ENCODE measurements at places on chromosomes 7 and 10. TPM values are rescaled to one million over a fixed set of nuclear protein-coding genes. Genes with fewer than 3 reads are reported as not detected.
A peak's percentile ranks its signal among the peaks of the same experiment; 100 is the strongest.

- H3K4me3 ChIP-seq, result no peak overlapping the region
- no peak overlapping the region for H3K27ac ChIP-seq
- H3K36me3 ChIP-seq, result no peaks in the 10 kb centered on the region
- no peak for DNase-seq
- H3K27me3 ChIP-seq, result no peaks in the 10 kb centered on the region
Measured at GRCh38 chr10:116708391-116708821, 34.0 kb downstream of the HSPA12A start.

GRCh38 chr10:123191886-123192285 lies 37.7 kb downstream of the BUB3 start:
- H3K36me3 ChIP-seq, result no peaks in the 10 kb centered on the region
- no peaks in the 10 kb centered on the region for H3K4me1 ChIP-seq
- no peak overlapping the region for H3K4me3 ChIP-seq
- H3K27me3 ChIP-seq, result no peaks in the 10 kb centered on the region
- no peak for DNase-seq

DNA sequence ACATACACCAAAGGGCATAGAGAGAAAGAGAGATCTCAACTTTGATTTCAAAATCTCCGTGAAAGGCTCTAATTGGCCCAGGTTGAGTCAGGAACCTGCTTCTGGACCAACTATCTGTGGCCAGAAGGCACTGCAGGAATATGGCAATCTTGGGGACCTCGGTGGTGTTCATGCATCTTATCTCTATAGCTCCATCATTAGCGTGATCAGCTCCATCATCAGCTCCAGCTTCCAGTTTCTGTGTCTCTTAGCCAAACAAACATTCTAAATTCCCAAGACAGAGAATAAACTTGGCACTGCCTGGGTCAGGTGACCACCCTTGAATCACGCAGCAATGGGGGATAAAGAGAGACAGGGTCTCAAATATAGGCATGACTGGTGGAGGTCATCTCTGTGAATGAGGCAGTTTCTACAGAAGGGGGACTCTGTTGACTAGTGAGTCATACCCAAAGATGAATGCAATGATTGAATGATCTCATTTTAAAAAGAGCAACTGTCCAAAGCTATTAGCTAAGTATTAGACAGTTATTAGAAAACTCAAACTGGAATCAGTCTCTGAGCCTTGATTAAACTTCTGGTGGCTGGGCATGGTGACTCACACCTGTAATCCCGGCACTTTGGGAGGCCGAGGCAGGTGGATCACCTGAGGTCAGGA lies 5.4 kb upstream of the NRF1 start:
- no peak overlapping the region for H3K27ac ChIP-seq
- no peaks in the 10 kb centered on the region for H3K27me3 ChIP-seq
- no peak overlapping the region for H3K4me3 ChIP-seq

DNA sequence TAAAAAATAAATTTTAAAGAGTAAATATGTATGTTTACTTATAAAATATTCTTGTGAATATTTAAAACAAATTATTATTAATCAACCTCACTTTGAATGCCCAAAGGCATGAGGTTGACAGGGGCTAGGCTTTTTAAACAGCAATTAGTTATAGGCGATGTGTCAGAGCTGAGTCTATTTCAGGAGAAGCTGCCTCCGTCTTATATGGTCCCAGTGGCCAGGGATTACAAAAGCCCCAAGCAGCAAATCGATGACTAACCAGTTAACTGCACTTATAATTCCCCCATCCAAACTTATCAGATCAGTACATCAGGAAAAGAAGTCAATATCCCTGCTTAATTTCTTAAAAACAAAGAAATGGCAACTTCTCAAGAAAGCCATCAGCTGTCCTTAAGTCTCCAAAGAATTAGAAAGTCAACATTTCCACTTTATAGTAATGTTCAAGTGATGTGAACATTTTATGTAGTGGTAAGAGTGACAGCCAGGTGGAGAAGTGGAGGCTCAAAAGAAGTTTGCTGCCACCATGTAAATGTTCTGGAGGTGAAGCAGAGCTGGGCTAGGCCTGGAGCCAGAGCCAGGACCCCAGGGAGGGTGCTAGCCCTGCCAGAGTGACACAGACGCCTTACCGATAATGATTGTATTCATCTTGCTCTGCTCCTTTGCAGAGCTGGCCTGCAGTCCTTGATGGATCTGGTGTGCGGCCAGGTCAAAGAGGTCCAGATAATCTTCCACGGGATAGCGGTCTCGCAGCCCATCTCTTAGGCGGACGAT lies 51.5 kb downstream of the CHST15 start:
- H3K36me3 ChIP-seq, result no peaks in the 10 kb centered on the region
- DNase-seq, result no peak
- no peak overlapping the region for H3K4me3 ChIP-seq
- H3K27me3 ChIP-seq, result no peaks in the 10 kb centered on the region

DNA sequence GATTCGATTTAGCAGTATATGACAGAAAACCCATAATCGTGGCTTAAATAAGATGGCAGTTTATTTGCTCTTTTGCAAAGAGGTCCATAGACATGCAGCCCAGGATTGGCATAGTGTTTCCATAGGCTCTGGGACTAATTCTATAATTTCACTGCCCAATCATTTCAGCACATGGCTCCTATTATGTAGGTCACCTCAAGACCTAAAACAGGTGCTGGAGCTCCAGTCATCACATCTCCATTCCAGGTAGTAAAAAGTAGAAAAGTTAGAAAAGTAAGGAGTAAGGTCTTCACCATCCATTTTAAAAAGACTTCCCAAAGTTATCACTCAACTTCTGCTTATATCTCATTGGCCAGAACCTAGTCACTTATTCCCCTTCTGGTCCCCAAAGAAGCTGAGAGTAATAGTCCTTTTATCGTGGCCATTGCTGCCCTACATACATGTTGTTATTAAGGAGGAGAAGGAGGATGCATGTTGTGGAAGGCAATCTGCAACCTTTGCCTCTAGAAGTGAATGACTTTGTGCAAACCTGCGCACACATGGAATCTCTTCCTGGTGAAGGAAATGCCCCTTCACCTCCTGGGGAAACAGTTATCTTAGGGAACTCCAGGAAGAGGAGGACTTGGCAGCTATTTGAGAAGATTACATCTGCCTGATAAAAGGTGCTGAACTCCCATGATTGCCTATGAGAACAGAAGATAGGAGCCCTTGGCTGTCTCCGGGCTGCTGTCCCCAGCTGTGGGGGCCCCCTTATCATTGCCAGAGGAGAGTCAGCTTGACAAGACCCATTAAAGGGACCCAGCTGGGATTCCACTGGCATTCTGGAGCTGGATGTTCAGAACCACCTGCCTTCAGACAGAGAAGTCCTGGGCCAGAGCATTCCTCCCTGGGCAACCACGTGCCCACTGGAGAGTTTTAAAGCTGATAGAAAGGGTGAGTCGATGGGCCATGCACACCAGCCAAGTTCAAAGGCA lies 330.6 kb upstream of the ZMIZ1 start:
- DNase-seq, result no peak
- no peaks in the 10 kb centered on the region for H3K36me3 ChIP-seq
- no peak overlapping the region for H3K27ac ChIP-seq
- no peaks in the 10 kb centered on the region for H3K27me3 ChIP-seq
- H3K4me1 ChIP-seq, result no peaks in the 10 kb centered on the region

- H3K27ac ChIP-seq, result no peak overlapping the region
- peaks cover 9% of the 10 kb centered on the region for H3K4me1 ChIP-seq
- peak; percentile 61 for DNase-seq
- H3K27me3 ChIP-seq, result no peaks in the 10 kb centered on the region
Measured at GRCh38 chr10:125037145-125037877, 95.4 kb downstream of the ZRANB1 start.

- peaks cover 9% of the 10 kb centered on the region for H3K4me1 ChIP-seq
- H3K4me3 ChIP-seq, result no peak overlapping the region
- H3K36me3 ChIP-seq, result no peaks in the 10 kb centered on the region
- no peak for DNase-seq
- H3K27ac ChIP-seq, result peak overlapping the region; percentile 90
- no peaks in the 10 kb centered on the region for H3K27me3 ChIP-seq
Measured at GRCh38 chr7:36658335-36659171, 65.7 kb downstream of the AOAH start.

DNA sequence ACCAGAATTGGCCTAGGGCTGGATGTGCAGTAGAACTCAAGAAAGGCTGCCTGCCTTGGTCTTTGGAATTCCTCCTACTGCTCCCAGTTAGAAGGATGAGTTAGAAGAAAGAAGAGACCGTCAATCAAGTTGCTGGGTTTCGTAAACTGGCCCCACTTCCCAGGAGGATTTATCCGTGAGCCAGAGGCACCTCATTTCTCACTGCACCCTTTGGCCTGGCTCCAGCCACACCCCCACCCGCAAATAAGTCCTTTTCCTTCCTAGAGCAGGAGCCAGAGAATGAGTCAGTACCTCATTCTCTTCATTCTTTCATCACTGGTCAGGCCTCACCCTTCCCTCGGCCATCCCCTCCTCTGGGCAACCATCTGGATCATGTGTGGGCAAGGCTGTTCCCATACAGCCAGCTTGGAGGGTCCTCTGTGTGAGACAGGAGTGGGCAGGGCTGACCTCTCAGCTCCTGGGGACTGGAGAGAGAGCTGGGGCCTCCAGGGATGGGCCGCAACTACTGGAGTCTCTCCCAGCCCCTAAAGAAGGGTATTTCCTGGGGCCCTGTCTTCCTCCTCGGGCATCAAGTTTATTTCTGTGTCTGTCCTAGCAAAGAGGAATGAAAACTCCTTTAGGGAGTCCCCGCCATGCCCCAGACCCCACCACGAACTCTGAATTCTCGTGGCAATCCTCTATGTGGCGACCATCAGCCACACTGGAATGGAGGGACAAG lies 87.2 kb upstream of the DUSP5 start:
- peak overlapping the region; percentile 24 for H3K27ac ChIP-seq
- no peak overlapping the region for H3K4me3 ChIP-seq
- no peaks in the 10 kb centered on the region for H3K27me3 ChIP-seq
- DNase-seq, result peak; percentile 76
- peaks cover 8% of the 10 kb centered on the region for H3K4me1 ChIP-seq

CRHR2 gene
- total RNA-seq, result 0.16 TPM

PON1 gene
- total RNA-seq, result not detected

OR6B1 gene
- not detected for total RNA-seq
